ENCODE measurements at places on chromosomes 16 and 17.

GRCh38 chr16:414395-415169 is 10.9 kb upstream of the RAB11FIP3 start:
- no peak for ATAC-seq

- ATAC-seq: no peak
These were observed 15.6 kb downstream of the TMEM11 start for GRCh38 chr17:21198411-21198810.

DNA sequence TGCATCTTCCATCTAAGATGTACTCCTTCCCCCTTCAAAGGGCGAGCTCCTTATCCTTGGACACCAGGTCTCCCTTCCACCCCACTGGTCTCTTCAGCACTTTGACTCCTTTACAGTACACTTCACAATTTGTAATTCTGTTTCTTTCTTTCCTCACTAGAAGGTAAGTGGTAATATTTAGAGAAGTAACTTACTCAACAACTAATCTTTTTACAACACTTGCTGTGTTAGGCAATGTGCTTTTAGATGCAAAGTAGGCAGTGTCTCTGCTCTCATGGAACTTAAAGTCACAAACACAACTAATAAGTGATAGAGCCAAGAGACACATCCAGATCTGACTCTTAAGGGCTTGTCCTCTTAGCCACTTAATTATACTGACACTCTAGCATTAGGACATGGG is 6.4 kb downstream of the SIAH1 start:
- no peak for ATAC-seq

GRCh38 chr16:3434373-3434772 is 8.9 kb downstream of the ZNF597 start:
- no peak for ATAC-seq

- ATAC-seq: no peak
These were observed 3.7 kb upstream of the TMEM231 start for GRCh38 chr16:75559564-75560372.

- peak; percentile 71 for ATAC-seq
These were observed 11.5 kb downstream of the FLII start for GRCh38 chr17:18246880-18247612.

GRCh38 chr17:4998027-4998731 is 429 bp downstream of the KIF1C start:
- ATAC-seq: peak; percentile 21

GRCh38 chr16:63655846-63656245 is 1466.0 kb downstream of the CDH11 start:
- no peak for ATAC-seq

DNA sequence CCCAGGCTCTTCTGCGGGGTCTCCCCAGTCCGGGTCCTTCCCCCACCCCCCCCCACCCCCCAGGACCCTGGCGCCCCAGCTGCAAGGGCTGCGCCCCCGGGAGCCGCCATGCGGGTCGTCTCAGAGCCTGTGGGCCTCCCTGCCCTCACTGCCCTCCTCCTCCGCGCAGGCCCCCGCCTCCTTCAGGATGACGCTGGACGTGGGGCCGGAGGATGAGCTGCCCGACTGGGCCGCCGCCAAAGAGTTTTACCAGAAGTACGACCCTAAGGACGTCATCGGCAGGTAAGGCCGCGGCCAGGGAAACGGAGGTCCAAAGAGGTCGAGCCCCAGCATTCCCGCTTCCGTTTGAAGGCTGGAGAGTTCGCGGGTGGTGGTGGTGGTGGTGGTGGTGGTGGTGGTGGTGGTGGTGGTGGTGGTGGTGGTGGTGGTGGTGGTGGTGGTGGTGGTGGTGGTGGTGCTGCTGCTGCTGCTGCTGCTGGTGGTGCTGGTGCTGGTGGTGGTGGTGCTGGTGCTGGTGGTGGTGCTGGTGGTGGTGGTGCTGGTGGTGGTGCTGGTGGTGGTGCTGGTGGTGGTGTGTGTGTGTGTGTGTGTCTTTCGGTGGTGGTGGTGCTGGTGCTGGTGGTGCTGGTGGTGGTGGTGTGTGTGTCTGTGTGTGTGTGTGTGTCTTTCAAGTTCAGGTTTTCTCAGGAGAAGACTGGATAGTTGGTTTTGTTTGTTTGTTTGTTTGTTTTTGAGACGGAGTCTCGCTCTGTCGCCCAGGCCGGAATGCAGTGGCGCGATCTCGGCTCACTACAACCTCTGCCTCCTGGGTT is 615 bp downstream of the PHKG2 start:
- ATAC-seq: peak; percentile 53

DNA sequence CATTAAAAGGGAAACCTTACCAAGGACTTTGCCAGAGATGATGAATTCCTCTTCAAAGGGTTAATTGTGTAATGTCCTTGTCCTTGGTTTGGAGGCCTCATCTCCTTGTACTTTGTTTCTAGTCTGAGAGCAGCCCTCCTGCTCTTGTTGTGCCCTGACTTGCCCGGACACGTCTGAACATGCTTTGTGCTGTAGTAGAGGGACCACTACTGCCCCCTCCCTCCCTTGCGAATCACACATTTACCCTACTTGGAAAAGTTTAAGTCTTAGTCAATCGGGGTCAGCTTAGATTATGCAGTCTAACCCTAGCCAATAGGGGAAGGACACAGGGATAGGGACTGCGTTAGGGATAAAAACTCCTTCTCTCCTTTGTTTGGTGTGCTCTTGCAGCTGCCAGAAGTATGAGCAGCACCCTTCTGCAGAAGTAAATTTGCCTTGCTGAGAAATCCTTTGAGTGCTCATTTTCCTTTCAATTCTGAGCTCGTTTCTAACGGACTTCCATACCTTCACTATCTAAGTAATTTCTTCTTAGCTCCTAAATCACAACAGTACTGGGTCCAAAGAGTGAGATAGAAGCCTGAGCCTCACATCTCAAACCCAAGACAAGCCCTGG is 26.4 kb upstream of the CLEC3A start:
- no peak for ATAC-seq

DNA sequence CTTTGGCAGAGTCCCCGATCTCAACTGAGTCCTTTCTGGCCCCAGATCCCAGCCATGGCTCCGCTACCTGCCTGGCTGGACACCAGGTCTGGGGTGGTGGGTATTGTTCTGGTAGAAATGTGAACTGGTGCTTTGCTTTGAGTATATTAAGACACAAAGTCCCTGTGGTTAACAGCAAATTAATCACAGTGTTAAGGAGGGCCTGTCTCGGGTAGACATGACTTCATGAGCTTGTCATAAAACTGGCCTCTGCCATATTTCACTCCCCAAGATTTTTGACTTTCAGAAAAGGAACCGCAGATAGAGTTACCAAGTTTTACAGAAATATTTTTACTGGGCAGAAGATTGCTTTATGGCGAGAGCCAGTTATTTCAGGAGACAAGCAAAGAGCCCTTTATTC is 19.5 kb downstream of the NKD1 start:
- ATAC-seq: no peak

DNA sequence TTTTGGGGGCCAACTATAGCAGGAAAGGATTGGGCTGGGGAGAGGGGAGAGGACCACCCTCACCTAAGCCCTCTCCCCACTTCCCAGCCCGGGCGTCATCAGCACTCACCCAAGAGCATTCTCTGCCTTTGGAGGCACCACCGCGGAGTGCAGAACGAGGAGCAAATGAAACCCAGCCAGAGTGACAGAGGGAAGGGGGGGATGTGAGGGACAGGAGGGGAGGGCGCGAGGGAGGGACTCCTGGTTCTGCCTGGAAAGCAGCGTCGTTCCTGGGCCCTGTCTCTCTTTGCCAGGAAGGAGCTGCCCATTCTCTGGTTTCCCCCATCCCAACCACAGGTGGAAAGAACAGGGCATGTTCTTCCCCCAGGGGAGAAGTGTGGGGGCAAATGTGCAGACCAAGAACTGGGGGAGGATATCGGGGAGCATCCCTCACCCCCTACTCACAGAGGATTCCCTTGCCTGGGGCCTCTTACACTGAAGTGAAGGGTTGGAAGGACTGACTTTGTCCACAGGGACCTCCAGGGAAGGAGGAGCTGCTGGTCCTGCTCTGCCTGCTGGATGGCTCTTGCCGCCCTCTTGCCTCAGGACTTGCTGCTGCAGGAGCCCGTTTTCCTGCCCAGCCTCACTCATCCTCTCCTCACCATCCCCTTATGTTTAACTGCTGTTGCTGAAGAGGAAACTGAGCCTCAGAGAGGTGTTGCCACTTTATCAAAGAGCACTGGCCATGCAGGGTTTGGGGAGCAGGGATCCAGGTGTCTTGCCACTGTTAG is 3.5 kb upstream of the C17orf113 start:
- no peak for ATAC-seq

GRCh38 chr16:67406111-67406971 is 9.9 kb downstream of the ZDHHC1 start:
- no peak for ATAC-seq

- ATAC-seq: no peak
These were observed 9.2 kb downstream of the RND2 start for GRCh38 chr17:43033948-43034881.

DNA sequence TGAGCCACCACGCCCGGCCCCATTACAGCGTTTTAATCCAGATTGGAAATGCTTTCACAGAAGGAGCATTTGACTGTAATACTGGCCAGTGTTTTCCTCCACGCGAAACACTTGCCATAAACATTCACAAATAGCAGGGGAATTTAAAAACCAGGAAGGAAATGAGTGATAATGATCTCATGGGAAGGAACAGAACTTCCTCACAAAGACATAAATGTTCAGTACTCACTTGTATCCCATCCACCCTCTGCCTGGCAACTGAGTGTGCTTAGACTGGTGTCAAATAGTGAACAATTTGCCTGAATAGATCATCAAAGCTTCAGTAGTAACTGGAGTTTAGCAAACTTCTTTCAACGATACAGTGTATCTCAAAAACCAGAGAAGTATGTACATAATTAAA is 54.1 kb downstream of the PSMD12 start:
- no peak for ATAC-seq

- ATAC-seq: no peak
These were observed 21.2 kb downstream of the EFCAB5 start for GRCh38 chr17:29962656-29963055.

GRCh38 chr16:19114359-19115147 is 789 bp downstream of the ITPRIPL2 start:
- peak; percentile 57 for ATAC-seq

GRCh38 chr17:10836966-10837590 is 809 bp downstream of the PIRT start:
- ATAC-seq: no peak

DNA sequence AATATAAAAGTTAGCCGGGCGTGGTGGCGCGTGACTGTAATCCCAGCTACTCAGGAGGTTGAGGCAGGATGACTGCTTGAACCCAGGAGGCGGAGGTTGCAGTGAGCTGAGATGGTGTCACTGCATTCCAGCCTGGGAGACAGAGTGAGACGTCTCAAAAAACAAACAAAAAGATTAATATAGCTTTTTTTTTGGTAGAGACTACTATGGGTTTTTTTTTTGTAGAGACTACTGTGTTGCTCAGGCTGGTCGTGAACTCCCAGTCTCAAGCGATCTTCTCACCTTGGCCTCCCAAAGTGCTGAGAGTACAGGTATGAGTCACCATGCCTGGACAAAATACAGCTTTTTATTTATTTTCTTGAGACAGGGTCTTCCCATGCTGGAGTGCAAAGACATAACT is 20.2 kb downstream of the ZNRF1 start:
- ATAC-seq: no peak

GRCh38 chr17:81976332-81977210 is 858 bp upstream of the ASPSCR1 start:
- ATAC-seq: no peak

GRCh38 chr16:21600031-21600773 is 825 bp downstream of the METTL9 start:
- ATAC-seq: peak; percentile 49

Data from stimulated activated memory B cell treated with anti-CD40 and anti-IgM and Interleukin-4, amounts not matched to agents 10 μg/mL and 1 μg/mL and 100 μg/mL, for 72 hours (primary cell).